Calu3 (cell line): ENCODE measurements at places on chromosomes 5 and 9. TPM values are rescaled to one million over a fixed set of nuclear protein-coding genes. Genes with fewer than 3 reads are reported as not detected.

GARIN3 gene
- total RNA-seq, result not detected in 2 replicates

PCDHGC4 gene
- total RNA-seq, result 1.2 and 2.2 TPM in 2 replicates

PHF19 gene
- 37.2 and 44.5 TPM in 2 replicates for total RNA-seq

CTXN3 gene
- not detected in 2 replicates for total RNA-seq

GADD45G gene
- total RNA-seq, result 0.95 and 1.7 TPM in 2 replicates

GRCh38 chr9:68844157-68844556, 139.1 kb downstream of the PIP5K1B start:
- no peak for DNase-seq
